ENCODE measurements at places on chromosomes 6 and 20.
A peak's percentile ranks its signal among the peaks of the same experiment; 100 is the strongest.

- DNase-seq = no peak
Measured at GRCh38 chr20:18984238-18985200, 170.9 kb downstream of the SCP2D1 start.

- DNase-seq = peak; percentile 76
Measured at GRCh38 chr6:16802071-16802470, 40.8 kb upstream of the ATXN1 start.

GRCh38 chr20:2984028-2984501 lies 59.4 kb upstream of the GNRH2 start:
- no peak for DNase-seq

- no peak for DNase-seq
Measured at GRCh38 chr6:3453413-3454272, 3.2 kb downstream of the SLC22A23 start.

DNA sequence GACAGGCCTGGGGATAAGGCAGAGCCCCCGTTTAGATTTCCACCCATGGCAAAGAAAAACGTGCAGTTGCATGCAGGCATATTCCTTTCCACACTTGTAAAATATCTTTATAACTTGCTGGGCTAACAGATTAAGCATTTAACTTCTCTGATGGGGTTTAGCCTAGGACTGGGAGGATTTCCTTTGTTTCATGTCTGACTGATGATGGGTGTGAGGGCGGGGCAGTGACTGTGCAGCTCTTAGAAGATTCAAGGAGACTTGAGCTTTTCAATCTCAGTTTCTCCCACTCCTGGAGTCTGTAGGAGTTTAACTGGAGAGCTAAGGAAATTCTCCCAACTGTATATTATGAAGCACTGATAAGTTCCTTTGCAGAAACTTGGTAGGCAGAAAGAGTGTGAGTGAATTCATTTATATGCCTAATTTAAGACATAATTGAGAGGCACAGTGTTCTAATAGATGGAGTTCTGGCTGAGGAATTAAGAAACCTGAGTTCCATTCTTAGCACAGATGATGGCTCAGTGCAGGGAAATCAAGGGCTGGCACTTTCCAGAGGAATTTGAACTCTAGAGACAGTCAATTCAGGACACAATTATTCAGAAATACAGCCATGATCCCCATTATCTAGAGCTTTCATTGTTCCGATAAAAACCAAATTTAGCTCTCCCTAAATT lies 214.6 kb upstream of the CNR1 start:
- DNase-seq = peak; percentile 79

DNA sequence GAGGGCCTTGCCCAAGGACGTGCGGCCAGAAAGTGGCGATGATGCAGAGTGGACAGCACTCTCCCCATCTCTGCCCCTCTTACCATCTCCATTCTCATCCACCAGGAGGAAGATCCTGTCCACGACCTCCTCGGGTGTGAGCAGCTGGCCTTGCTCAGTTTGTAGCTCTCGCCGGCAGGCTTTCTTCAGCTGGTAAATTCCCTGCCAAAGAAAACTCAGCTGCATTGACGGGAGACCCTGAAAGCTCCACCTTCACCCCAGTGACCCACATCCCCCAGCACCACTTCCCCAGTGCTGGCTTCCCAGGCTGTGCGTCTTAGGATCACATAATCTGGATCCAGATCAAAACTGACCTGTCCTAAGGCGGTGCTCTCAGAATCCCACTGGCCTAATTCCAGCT lies 9.2 kb downstream of the GUCA1B start:
- no peak for DNase-seq

DNA sequence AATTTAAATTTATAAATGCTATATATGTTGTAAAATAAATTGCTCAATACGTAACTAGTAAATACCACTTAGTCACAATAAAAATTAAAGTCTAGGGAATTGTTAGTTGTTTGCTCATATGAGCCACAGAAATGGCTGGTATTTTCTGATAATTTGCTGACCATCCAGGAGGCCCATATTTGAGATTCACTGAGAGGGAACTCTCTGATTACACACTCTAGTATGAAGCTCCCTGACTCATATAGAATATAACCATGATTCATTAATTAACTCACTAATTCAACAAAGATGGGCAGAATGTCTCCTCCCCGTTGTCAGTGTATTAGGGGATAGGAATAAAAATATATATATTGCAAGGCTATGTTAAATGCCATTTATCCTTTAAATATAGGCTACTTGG lies 46.6 kb upstream of the TMEM30A start:
- peak; percentile 30 for DNase-seq

Measured in cardiac fibroblast (primary cell).